ENCODE measurements at places on chromosomes 7 and 10.

GRCh38 chr10:74335501-74335900 lies 184.5 kb downstream of the ADK start:
- DNase-seq: no peak

GRCh38 chr10:76563286-76563685 lies 1074.3 kb downstream of the KCNMA1 start:
- no peak for DNase-seq

DNA sequence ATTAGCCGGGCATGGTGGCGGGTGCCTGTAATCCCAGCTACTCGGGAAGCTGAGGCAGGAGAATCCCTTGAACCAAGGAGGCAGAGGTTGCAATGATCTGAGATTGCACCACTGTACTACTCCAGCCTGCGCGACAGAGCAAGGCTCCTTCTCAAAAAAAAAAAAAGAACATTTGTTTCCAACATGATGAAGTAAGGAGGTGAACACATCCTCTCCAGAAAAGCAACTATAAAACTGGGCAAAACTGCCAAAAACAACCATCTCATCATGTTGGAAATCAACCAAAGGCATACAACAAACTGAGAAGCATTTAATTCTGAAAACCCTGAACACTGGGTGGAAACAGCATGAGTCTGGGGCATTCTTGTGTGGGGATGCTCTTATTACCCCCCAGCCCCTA lies 14.3 kb downstream of the PRTFDC1 start:
- DNase-seq: no peak

- no peak for DNase-seq
Observed at GRCh38 chr7:8938044-8938805, 504.8 kb downstream of the NXPH1 start.

- no peak for DNase-seq
Observed at GRCh38 chr10:9786576-9786975, 1231.1 kb upstream of the CELF2 start.

DNA sequence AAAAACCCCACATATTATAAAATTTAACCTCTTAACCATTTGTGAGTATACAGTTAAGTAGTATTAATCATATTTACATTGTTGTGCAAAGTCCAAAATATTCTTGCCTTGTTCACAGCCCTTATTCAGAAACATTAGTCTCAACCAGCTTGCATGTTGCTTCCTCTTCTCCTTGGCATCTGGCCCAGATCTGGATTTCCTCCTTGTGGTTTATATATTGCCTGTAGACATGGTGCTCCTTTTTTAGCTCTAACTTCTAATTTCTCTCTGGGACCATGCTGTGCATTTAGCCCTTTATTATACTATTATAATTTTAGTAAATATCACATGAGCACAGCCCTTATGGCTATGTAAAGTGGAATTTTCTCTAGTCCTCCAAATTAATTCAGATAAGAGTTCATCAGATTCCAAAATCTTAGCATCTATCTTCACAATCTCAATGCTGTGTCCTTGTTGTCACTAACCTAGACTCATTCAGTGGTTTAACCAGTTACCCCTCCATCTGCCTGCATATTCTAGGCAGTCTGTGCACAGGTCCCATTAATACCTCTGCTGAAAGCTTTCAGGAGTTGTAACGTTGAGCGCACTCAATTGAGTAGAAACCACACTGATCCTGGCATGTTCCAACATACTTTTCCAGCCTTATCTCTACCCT lies 7.9 kb downstream of the CPED1 start:
- no peak for DNase-seq
